ENCODE measurements at places on chromosomes 7 and 10. TPM values are rescaled to one million over a fixed set of nuclear protein-coding genes. Genes with fewer than 3 reads are reported as not detected.

DNA sequence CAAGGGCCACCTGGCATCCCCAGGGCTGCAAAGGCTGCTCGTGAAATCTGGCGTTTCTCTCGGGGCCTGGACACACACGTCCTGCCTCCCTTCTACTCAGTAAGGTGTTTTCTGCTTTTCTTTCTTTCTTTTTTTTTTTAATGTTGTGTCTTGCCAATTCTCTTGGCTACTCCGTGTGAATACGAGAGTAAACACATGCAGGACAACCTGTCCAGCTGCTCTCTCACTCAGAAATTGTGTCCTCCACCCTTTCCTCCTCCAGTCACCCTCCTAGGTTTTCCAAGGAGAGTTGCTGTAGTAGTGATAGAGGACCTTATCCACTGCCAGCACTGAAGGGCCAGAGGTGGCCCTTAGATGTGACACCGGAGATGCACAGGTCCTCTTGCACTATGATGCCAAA, 858 bp upstream of the TEX36 start:
- no peak for DNase-seq

- DNase-seq = no peak
These were observed 43.7 kb upstream of the NCAPG2 start for GRCh38 chr7:158748335-158748734.

DNA sequence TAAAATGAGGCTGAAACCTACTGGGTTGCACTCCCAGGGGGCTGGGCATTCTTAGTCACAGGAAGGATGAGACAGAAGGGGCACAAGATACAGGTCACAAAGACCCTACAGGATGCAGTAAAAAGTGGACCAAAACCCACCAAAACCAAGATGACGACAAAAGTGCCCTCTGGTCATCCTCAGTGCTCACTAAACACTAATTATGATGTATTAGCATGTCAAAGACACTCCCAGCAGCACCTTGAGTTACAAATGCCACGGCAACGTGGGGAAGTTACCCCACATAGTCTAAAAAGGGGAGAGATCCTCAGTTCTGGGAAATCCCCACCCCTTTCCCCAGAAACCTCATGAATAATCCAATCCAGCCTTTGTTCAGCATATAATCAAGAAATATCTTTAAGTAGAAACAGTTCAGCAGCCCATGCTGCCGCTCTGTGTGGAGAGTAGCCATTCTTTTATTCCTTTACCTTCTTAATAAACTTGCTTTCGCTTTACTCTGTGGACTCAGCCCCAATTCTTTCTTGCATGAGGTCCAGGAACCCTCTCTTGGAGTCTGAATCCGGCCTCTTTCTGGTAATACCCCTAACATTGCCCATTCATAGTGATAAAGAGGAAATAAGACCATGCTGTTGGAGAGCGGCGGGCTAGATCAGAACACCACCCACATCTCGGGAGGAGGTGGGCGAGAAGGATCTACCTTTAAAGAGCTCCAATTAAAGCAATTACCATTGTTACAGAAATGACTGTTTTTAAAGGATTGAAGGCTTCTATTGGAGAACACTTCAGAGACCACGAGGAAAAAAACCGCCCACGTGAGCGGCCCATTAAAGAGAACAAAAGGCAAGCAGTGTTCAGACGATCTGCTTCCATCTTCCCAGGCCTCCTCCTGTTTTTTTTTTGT, 170.9 kb downstream of the USP6NL start:
- DNase-seq = no peak

- DNase-seq = no peak
These were observed 186.6 kb downstream of the DNAJB6 start for GRCh38 chr7:157523371-157523765.

TRIM50 gene
- 0.07 TPM for polyA plus RNA-seq

SFTPA1 gene
- polyA plus RNA-seq = not detected

GIMAP2 gene
- polyA plus RNA-seq = 4.1 TPM

- DNase-seq = no peak
These were observed 395.9 kb downstream of the GRM8 start for GRCh38 chr7:126856691-126857291.

DNA sequence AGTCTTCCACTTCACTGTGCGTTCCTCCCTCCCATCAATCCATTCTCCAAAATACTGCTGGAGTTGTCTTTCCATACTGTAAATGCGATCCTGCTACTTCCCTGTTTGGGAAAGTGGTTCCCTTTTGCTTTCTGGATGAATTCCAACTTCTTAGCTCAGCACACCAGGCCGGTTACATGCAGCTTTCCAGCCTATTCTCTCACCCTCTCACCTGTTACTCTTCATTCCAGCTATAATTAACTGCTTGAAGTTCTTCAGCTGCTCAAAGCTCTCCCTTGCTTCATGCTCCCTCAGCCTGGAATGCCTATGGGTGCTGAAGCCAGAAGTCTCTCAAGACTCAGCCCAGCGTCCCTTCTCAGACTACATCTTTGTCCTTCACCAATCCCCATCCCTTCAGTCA, 6.0 kb upstream of the ZNRF2 start:
- no peak for DNase-seq

DNA sequence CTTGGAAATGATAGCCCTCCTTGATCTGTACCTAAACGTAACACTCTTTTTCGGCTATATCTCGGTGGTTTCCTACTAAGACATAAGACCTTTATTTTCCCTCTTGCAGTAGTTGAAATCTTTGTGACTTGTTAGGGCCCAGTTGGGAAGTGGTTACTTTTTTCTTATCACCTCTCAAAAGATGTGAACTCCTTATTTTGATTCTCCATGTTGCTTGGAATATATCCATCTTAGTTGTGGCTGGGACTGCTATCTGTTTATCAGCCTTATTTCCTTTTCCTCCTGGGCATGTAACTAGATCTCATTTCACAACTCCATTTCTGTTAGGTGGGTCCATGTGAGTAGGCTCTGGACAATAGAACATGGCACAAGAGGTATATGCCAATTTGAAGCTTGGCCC, 4.1 kb upstream of the CPED1 start:
- DNase-seq = no peak

RARRES2 gene
- 193 TPM for polyA plus RNA-seq

GRCh38 chr10:48199580-48200377, 74.7 kb downstream of the FRMPD2 start:
- no peak for DNase-seq

GRCh38 chr10:7436490-7437100, 25.8 kb upstream of the SFMBT2 start:
- DNase-seq = no peak

DNA sequence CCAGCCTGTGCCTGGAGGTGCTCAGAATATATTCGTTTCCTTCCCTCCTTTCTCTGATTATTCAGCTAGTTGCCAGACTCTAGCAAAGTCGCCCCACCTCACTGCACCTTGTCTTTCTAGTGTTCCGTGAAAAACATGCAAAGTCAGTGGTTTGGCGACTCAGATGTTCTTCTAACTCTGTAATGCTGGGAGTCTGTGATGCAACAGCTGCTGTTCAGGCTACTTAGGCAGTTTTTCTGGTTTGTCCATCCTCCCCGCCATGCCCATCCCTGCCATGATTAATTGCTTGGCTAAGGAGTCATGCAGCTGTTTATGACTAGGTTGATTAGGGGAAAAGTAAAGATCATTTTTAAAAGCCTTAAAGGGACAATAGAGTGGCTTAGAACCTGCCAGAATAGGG, 99.4 kb downstream of the MTPN start:
- DNase-seq = no peak

VAX1 gene
- not detected for polyA plus RNA-seq

ZNF438 gene
- polyA plus RNA-seq = 14.9 TPM

DNA sequence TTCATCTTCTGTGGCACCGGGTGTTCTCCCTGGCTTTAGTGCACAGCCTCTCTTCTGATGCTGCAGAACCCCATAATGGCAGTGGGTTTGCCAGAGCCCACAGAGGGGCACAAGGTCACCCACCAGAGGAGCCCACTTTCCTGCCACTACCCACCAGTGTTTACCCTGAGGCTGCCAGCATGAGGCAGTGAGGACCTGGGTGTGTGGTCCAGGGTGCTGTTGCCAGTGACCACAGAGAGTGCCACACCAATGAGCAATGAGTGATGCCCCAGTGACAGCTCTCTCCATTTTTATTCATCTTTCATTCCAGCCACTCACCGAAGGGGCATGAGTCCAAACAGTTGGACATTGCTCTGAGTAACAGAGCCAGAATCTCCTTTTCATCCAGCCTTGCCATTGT, 34.8 kb downstream of the MTURN start:
- no peak for DNase-seq

- DNase-seq = no peak
These were observed 69.2 kb downstream of the TAC1 start for GRCh38 chr7:97801108-97801507.

NEUROG3 gene
- not detected for polyA plus RNA-seq

GRCh38 chr7:132286836-132287235, 289.4 kb downstream of the PLXNA4 start:
- no peak for DNase-seq

GRCh38 chr7:107041097-107041496, 3.4 kb upstream of the PRKAR2B start:
- no peak for DNase-seq

- no peak for DNase-seq
These were observed 96.9 kb upstream of the LRRTM3 start for GRCh38 chr10:66828957-66829356.

DNA sequence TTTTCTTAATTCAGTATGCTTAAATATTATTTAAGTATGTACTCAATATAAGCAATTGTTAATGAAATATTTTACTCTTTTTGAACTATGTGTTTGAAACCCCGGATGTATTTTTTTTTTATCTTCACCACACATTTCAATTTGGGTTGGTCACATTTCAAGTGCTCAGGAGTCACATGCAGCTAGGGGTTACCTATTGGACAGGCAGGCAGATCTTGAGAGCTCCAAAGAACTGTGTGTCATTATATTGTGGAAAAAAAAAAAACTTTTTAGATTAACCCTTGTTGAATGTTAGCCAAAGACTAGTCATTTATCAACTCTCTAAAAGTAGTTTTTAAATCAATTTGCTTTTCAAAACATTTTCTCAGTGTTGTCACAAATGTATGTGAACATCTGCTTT, 37.2 kb downstream of the IKZF1 start:
- DNase-seq = no peak

GRCh38 chr7:23254051-23254681, 7.6 kb downstream of the GPNMB start:
- DNase-seq = no peak

EBLN1 gene
- polyA plus RNA-seq = not detected

PUS7 gene
- 2.1 TPM for polyA plus RNA-seq

- no peak for DNase-seq
These were observed 62.4 kb upstream of the C10orf90 start for GRCh38 chr10:126732868-126733267.

GRCh38 chr10:26573674-26574073, 123.8 kb upstream of the PDSS1 start:
- DNase-seq = no peak

DNA sequence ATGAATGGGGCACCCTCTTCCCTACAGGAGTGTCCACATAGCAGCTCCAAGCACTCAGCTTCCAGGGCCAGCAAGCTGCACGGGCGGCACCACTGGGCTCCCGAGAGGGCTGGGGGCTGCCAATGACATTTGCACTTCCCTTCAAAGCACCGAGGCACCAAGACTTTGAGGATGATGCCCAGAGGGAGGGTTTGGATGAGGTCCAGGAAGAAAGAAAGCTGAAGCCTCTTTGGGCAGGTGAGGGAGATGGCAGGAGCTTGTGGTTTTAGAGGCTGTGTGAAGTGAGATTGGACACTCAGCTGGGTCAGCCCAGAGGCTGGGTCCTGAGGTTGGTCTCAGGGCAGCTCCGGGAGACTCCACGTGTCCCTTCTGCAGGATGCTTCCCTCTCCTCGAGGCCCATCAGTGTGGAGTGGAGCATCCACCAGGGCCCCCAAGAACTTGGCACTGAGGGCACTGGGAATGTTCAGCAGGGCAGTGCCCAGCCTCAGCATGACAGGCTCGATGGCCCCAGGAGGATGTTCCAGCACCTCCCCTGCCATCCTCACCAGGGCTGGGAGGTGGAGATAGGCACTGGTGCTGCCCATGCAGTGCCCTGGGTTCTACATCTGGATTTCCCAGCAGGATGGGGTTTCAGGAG, 54.9 kb upstream of the IGFBP3 start:
- DNase-seq = no peak

- DNase-seq = no peak
These were observed 14.1 kb upstream of the CRCP start for GRCh38 chr7:66100408-66101050.

GRCh38 chr7:126838194-126838593, 414.5 kb downstream of the GRM8 start:
- DNase-seq = no peak

GRCh38 chr10:21369697-21370096, 155.8 kb downstream of the SKIDA1 start:
- no peak for DNase-seq

CYP3A7 gene
- polyA plus RNA-seq = not detected

DNA sequence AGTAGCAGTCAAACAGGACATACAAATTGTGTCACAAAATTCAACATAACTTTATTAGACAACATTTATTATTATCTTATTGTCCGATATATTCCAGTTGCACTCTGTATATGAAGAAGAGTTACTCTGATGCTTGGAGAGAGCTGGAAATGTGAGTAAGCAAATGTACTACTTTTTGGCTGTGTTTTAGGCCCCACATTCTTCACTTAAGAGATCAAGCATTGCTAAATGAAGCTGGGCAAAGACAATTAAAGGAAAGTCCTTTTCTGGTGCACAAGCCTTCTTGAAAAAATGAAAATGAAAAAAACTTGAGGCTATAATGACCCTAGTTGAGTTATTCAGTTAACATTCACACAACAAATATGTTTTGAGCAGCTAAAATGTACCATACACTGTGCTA, 26.1 kb downstream of the MYPN start:
- DNase-seq = no peak

TMEM130 gene
- 0.11 TPM for polyA plus RNA-seq

DNA sequence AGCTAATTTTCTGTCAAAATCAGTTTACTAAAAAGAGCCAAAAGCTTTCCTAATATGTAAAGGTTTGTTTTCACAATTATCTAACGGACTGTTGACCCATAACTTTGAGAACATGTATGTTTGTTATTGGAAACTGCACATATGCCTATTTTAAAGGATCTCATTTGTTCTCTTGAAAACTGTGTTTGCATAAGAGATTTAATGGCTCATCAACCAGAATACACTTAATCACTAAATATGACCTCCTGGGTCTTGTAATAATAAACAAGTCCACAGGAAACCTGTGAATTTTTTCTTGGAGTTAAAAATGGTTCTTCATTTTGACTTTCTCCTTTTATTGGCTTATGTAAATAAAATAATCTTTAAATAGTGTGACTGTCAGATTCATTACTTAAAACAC, 48.3 kb upstream of the STEAP1B start:
- DNase-seq = no peak

NUTM2A gene
- polyA plus RNA-seq = 2.4 TPM

VSTM4 gene
- 9.9 TPM for polyA plus RNA-seq

GRCh38 chr10:49762566-49762877, 399 bp upstream of the OGDHL start:
- no peak for DNase-seq

DNA sequence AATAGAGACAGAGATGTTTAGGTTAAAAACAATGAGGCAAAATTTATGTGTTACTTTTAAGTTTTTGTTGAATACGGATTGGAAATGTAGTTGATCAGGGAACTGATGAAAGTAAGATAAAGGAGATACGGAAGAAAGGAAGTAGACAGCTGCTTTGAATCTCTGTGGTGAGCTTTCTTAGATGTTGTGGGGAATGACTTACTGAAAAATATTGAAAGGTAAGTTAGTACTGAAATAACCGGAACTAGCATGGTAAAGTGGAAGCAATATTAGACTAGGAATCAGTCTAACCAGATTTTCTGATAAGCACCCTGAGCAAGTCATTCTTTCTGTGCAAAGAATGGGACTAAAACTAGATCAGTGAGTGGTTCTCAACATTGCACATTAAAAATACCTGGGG, 34.8 kb downstream of the LUC7L2 start:
- no peak for DNase-seq

- DNase-seq = no peak
These were observed 25.3 kb upstream of the GALNT11 start for GRCh38 chr7:152000191-152000590.

GRCh38 chr7:90461219-90461618, 8.2 kb upstream of the PTTG1IP2 start:
- no peak for DNase-seq
